Activated naive CD4-positive, alpha-beta T cell (primary cell): ENCODE measurements at places on chromosomes 5 and 9.

DNA sequence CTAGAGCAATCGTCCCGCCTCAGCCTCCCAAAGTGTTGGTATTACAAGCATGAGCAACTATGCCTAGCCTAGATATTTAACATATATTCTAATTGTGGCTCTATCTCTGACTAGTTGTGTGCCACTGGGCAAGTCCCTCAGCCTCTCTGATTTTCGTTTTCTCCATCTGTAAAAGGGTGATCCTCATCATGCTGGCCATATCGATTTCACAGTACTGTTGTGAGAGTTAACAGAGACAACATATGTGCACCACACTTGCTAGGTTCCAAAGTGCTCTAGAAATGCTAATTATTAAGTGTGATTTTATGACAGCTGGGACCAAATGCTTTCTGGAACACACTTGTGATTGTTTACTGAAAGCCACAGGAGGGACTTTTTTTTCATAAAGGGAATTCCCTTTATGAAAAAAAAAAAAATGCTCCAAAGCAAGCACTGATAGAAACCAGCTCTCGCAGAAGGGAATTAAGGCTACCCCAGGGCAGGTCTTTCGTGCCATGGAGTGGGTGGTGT lies 78.5 kb upstream of the EPB41L4B start:
- DNase-seq = no peak

DNA sequence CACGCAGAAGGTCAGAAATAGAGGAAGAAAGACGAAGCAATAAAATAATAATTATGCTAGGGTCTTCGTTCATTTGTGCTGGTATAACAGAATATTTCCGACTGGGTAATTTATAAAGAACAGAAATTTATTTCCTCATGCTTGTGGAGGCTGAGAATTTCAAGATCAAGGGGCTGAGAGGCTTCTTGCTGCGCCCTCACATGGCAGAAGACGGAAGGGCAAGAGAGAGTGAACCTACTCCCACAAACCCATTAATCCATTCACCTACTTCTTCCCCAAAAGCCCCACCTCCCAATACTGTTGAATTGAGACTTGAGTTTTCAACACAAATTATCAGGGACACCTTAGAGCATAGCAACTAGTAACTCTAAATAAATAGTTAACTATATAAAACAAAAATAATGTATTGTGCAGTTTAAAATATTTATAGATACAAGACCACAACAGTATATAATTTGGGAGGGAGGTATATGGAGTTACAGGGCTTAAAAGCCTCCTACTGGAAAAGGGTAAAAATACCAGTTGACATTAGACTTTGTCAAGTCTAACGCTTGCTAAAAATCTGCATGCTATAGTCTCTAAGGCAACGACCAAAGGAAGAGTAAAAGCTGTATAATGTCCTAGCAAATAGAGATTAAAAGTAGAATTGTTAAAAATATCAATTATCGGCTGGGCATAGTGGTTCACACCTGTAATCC lies 40.3 kb upstream of the NAA35 start:
- no peak for DNase-seq

- DNase-seq = no peak
These were observed 192.4 kb downstream of the DOCK8 start for GRCh38 chr9:406886-407654.

DNA sequence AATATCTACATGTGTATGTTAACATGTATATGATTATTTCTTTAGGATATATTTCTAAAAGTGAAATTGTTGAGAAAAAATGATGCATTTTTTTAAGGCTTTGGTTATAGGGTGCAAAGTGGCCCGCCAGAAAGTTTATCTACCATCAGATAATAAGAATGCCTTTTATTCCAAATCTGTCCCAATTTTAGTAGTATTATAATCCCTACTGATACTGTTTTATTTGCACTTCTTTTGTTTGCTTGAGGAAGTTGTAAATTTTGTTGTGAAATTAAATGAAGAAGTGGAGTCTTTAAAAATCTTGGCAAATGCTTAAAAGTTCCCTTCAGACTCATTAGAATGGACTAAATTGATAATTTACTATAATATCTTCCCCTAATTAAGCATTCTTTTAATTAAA lies 73.0 kb downstream of the NIPBL start:
- DNase-seq = no peak

DNA sequence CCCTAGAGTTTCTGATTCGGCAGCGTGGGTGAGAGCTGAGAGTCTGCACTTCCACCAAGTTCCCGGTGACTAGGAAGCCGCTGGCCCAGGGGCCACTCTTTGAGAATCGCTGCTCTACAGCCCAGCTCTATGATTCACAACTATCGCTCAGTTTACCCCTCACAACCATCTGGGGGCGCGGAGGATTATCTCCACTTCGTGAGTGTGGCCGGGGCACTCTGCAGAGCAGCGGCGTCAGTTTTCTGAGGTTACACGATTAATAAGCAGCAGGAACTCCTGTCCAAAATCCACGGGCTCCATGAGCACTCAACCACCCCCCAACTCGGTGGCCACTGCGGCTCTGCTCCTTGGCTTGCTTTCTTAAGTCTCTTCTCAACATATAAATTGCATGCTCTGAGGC lies 19.3 kb downstream of the CORO2A start:
- no peak for DNase-seq

GRCh38 chr9:17928228-17928627 lies 349.4 kb downstream of the SH3GL2 start:
- DNase-seq = no peak

- DNase-seq = no peak
These were observed 77.1 kb upstream of the NAA35 start for GRCh38 chr9:85863875-85864274.

GRCh38 chr5:89279391-89280036 lies 396.5 kb upstream of the MEF2C start:
- DNase-seq = no peak

DNA sequence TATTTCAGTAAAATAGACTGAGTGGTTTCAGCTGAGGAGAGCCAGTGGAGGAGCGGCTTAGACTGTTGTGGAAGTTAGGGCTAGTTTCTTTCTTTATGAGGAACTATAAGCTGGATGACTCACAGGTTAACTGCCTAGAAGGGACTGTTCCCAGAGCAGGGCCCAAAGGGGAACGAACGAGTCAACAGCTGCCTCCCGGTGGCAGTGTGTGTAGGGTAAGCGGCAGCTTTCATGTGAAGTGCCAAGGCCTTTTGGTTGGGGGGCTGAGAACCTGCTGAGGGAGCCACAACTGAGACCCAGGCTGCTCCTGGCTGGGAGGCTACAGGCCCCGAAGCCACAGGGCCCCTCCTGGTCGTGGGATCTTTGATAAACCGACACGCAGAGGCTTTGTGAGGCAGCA lies 7.0 kb downstream of the SQSTM1 start:
- no peak for DNase-seq

DNA sequence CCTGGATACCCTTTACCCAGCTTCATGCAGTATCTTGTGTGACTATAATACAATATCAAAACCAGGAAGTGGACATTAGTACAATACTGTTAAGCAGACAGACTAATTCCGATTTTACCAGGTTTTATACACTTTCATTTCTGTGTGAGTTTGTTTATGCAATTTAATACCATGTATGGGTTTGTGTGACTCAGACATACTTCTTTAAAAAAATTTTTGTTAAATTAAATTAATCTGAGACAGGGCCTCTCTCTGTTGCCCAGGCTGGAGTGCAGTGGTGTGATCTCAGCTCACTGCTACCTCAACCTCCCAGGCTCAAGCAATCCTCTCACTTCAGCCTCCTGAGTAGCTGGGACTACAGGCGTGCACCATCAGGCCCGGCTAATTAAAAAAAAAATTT lies 156.8 kb downstream of the GAPVD1 start:
- DNase-seq = no peak

DNA sequence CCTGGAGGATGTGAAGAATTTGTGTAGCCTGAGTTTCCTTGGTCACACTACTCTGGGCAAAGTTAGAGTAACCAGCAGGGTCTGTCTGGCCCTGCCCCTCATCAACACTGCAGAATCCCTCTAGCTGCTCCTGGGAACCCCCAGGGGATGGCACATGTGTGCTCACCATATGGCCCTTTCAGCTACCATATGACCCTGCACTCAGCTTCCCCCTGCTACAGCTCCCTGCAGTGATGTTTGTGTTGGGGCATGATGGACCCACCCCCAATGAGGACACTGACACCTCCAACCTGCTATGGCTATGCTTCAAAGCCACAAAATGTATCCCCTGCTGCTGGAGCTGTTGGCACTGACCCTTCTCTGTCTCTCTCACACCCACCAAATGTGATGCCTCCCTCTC lies 152.7 kb downstream of the SNX18 start:
- no peak for DNase-seq

DNA sequence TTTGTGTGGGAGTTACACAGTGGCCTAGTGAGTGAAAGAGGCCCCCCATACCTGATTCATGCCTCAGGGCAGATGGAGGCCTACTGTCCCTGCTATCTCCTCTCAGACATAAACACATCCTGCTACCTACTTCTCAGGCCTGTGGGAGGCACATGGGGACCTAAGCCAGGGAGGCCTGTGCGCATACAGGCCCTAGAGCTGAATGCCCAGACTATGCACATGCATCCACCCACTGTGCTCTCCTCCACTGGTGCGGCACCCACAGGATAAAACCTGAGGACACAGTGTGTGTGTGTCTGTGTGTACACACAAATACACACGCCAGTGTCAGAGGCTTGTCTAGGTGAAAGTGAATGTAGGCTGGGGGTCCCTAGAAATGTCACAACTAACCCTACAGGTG lies 1.4 kb downstream of the PAX5 start:
- DNase-seq = no peak

DNA sequence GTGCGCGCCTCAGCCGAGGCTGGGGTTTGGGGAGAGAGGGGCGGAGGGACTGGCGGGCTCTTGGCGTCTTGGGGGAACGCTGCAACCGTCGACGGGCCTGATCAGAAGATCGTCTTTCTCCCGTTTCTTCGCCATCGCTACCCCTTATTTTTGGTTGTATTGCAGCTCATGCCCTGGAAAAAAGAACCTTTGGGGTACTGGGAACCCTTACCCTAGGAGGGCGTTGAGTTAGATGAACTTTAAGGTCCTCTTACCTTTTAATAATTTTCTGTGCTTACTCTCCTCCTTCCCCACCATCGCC lies 719 bp downstream of the PAIP2 start:
- DNase-seq = no peak

GRCh38 chr5:105168806-105169205 lies 1606.2 kb upstream of the NUDT12 start:
- DNase-seq = no peak

- no peak for DNase-seq
These were observed 8.2 kb upstream of the RALGDS start for GRCh38 chr9:133129001-133129795.

DNA sequence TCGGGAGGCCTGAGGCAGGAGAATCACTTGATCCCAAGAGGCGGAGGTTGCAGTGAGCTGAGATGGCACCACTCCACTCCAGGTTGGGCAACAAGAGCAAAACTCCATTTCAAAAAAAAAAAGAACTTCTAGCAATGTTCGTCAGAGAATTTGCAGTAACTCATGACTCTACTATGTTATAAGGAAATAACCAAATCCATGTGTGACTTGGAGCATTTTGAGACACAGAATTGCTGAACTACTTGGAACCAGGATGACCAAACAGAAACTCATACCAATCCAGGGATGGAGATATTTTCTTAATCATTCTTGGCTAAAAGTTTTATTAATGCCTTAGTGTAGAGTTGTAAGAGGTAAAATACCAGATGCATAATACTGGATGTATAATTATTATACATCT lies 99.9 kb upstream of the BNC2 start:
- no peak for DNase-seq

DNA sequence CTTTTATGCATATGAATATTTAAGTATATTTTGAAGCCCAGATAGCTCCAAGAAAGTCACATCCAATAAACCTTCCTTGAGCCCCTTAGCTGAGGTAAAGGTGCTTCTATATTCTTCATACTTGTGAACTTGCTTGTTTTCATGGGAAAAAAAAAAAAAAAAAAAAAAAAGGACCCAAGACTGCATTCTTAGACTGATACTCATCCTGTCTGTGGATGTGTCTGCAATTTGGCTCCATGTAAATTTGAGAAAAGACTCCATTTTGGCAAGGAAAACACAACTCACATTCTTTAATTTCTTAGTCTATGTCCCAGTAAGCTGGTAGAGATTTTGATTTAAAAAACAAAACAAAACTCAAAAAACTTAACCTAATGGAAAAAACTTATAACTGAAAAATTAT lies 238.3 kb downstream of the FBXL17 start:
- no peak for DNase-seq

GRCh38 chr9:132697230-132697629 lies 27.0 kb downstream of the GTF3C4 start:
- DNase-seq = no peak

- no peak for DNase-seq
These were observed 37.3 kb downstream of the ADAM19 start for GRCh38 chr5:157538311-157538710.

DNA sequence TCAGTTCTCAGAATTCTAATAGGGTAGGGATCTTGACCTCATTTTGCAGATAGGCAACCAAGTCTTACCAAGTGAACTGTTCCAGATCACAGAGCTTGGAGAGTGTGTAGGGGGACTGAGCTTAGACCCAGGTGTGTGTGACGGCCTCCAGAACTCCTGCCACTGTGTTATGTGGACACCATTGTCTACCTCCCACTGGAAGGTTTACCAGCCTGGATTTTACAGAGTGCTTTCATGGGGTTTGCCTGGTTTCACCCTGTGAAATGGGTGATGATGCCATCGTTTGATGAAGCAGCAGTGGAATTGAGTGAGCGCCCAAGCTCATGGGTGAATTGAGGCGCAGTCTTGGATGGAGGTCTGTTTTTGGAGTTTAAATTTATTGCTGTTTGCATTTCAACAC lies 23.6 kb downstream of the TJP2 start:
- no peak for DNase-seq

DNA sequence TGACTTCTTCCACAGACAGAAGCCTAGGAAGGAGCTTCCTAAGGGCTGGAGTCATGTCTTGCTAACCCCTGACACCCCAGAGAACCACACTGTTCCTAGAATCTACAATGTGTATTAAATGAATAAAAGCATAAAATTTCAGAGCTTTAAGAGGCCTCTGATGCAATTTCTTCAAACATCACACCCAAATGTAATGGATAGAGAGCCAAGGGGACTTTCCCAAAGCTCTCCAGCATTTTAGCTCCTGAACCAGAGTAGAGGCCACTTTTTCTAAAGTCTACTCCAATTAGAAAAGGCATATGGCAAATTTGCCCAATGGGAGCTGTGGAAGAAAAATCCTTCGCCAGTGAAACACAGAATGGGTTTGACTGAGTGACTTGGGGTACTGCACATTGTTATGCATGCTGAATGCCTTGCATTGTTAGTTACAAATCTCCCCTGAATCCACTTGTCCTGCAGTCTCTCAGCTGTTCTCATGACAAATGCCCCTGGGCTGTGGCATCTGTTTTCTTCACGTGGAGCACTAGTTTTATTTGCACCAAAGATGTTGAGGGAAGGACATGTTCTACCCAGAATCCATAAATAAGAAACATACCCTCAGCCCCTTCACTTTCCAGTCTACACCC lies 334.0 kb downstream of the ASTN2 start:
- no peak for DNase-seq
